Left ventricle myocardium superior (tissue), 1 donor: ENCODE measurements at places on chromosomes 6 and 20.

- DNase-seq, result no peak
Measured at GRCh38 chr6:157688960-157689599, 134.0 kb upstream of the SNX9 start.

GRCh38 chr6:140174524-140174923 lies 800.1 kb upstream of the CITED2 start:
- no peak for DNase-seq

DNA sequence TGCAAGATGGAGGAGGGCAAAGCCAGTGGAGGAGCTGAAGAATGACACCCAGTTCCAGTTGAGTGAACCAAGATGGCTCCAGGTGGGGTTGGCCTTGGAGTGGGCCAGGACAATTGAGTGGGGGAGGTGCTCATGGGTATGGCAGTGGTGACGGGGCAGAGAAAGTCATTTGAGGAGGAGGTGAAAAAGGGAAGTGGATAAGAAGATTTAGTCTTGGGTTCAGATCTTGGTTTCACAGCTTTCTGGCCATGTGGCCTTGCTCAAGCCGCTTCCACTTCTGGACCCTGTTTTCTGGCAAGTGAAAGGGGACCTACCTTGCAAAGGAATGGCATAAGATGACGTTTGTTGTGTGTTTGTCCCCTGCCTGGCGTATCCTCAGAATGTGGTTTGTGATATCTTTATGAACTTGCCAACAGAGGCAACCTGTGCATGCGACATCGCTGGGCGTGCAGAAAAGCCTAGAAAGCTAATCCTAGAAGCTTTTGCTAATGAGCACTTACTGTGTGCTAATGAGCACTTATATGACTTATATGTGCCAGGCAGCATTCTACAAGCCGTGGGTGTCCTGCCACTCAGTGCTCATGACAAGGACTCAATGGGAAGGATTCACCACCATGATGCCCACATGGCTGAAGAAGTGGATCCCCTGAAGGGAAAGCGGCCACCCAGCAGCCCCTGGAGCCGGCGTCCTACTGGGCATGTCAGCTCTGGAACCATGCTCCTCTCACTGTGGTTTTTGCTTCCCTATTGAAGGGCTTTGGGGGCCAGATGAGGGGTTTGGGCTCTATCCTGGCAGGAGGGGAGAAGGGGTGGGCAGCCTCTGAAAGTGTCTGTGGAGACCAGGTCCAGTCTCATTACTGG lies 23.6 kb upstream of the STX16 start:
- no peak for DNase-seq

- DNase-seq, result no peak
Measured at GRCh38 chr6:137811916-137812553, 55.0 kb upstream of the TNFAIP3 start.

GRCh38 chr6:153553627-153554026 lies 422.5 kb upstream of the RGS17 start:
- DNase-seq, result no peak

DNA sequence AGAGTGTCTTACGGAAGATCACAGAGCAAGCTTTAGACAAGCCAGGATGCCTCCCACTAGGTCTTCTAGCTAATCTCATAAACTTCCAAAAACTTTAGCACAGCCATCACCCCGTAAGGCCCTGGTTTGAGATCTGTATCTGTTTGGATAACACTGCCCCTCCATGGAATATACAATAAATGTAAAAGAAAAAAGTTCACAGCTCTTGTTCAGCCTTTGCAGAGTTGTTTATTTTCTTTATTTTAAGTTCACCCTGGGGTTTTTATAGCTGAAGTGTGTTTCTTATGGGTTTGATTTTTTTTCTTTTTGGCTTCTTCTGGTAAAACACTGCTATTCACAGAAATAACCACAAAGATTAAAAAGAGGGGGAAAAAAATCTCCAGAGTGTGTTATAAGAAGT lies 125.6 kb downstream of the EYA2 start:
- DNase-seq, result no peak

DNA sequence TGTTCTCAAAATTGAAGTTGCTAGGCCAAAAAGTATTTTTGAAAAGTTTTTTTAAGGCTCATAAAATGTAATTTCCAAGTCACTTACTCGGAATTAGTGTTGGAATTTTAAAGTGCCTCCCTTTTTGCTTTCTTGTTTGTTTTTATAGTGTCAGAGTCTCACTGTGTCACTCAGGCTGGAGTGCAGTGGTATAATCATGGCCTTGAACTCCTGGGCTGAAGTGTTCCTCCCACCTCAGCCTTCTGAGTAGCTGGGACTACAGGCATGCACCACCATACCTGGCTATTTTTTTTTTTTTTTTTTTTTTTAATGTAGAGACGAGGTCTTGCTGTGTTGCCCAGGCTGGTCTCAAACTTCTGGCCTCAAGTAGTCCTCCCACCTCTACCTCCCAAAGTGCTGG lies 40.0 kb upstream of the GNRH2 start:
- DNase-seq, result no peak

DNA sequence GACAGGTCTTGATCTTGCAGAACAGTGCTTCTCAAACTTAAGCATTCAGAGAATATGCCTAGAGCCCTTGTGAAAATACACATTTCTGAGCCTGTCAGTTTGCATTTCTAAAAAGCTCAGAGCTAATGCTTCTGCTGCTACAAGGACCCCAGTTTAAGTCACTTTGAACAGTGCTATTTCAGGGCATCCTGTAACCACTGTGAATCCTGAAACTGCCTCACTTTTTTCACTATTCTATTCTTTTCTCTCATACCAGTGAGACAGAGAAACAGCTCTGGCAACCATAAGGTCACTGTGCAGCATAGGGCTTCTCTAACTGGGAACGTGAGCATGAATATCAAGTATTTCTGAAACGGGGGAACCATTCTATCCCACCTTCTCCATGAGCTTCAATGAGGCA lies 51.2 kb downstream of the LGSN start:
- DNase-seq, result no peak
